ENCODE measurements at places on chromosomes 13 and 19.
A peak's percentile ranks its signal among the peaks of the same experiment; 100 is the strongest.

DNA sequence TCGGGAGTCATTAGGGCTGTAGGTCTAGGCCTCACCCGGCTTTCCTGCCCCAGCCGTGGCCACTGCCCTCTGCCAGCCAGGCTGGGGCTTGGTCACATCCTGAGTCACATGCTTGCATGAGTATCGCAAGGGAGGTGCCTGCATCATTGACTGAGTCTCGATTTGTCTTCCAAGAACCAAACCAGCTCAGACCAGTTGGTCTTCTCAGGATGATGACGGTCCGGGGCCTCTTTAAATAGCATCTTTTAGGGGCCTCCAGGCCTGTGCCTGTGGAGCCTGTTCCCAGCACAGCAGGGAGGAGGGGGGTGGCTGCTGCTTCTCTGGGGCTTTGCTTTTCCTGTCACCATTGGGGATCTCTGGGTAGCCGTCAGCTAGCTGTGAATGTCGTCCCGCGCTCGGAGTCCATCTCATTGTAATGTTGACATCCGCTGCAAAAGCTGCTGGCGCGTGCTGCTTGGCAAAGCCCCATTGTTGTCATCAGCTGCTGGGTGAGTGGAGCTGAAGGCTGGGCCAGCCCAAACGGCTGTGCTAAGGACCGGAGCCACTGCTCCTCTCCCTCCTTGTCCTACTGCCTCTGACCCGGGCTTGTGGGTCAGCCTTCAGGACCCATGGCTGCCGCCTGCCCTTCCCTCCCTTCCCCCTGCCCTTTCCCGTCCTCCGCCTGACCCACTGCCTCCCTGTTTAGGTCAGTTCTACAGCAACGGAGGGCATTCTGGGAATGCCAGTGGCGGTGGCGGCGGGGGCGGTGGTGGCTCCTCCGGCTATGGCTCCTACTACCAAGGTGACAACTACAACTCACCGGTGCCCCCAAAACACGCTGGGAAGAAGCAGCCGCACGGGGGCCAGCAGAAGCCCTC is 14.3 kb upstream of the QTRT1 start:
- peak; percentile 85 for DNase-seq

DNA sequence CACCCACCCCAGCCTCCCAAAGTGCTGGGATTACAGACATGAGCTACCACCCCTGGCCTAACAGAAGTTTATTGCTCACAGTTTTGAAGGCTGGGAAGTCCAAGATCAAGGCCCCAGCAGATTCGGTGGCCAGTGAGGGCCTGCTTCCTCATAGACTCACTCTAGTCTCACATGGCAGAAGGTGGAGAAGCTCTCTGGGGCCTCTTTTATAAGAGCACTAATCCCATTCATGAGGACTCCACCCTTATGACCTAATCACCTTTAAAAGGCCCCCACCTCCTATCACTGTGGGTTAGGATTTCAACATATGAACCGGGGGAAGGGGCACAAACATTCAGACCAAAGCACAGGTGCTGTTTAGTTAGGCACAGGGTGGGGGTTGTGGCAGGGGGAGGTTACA is 6.9 kb upstream of the SWSAP1 start:
- DNase-seq: no peak

GRCh38 chr13:34254366-34254765 is 436.4 kb downstream of the RFC3 start:
- no peak for DNase-seq

DNA sequence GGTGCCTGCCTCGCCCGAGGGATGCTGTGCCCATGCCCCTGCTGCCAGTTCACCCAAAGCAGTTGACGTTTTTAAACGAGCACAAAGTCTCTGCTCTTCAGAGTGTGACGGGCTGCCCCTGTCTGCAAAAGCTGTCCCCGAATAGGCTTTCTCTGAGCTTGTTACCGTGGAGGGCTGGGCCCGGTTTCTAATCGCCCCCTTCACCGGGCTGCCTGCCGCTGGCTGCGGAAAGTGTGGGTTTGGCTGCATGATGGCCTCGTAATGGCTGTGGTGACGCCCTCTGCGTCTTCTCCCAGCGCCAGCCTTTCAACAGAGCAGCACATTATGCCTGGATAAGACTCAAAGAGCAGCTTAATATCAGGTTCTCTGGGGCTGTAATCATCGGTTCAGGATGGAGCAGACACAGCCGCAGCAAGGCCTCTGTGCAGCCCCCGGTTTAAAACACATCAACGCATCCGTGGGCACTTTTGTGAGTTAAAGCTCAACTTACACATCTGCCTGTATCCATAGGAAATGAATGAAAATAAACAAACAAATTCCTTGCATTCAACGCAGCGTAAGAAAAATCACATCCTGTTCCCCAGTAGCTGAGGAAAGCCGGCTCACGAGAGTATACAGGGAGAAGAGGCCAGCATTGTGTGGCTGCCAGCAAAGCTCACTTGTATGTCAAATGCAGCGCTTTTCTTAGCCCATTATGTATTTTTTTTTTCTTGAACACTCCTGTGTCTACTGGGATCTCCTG is 166.4 kb upstream of the SOX1 start:
- DNase-seq: no peak

- DNase-seq: no peak
These were observed 4.3 kb upstream of the A1BG start for GRCh38 chr19:58357481-58358145.

DNA sequence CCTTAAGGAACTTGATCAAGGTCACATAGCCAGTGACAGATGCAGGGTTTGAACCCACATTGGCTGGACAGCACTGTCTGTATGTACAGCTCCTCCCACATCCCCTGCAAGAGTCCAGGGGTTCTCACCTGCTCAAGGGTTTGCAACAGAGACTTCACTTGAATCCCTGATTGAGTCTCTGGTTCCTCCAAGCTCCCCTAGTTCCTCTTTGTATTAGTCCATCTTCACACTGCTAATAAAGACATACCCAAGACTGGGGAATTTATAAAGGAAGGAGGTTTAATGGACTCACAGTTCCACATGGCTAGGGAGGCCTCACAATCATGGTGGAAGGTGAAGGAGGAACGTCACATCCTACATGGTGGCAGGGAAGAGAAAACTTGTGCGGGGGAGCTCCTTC is 72.8 kb upstream of the CLDN10 start:
- no peak for DNase-seq

DNA sequence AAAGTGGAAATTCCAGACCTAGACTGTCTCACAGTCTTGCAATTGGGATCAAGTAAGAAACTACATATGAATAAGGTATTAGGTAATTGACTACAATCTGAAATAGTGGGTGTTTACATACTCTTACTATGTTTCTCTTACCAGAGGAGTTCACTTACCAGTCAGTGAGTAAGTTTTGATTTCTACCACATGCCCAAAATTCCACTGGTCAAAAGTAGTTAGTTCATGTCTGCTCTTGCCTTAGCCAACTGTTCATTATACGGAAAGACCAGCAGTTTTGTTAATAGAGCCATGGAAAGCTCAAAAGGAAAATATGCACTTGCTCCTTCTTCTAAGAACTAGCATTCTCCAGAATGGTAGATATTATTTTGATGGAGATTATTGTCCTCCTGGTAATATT is 490.8 kb downstream of the RFC3 start:
- peak; percentile 24 for DNase-seq

GRCh38 chr19:40217027-40217810 is 965 bp downstream of the TTC9B start:
- DNase-seq: no peak

GRCh38 chr19:53161123-53161522 is 2.3 kb upstream of the ZNF347 start:
- DNase-seq: no peak

DNA sequence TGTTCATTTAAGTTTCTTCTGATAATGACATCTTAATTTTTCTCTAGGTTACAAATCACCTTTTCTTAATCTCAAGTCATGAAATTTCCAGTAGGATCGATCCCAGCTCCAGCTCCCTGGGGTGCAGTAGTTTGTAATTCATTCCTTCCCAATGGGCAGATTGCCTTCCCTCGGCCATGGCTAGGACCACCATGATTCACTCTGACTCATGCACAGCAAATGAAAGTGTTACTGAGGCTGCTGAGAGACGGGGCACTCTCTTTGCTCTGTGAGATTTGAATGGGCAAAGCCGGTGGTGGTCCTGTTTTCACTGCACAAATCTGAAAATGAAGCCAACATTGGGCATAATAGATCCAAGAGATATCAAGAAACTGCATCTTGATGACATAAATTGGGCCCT is 202.8 kb upstream of the IRS2 start:
- peak; percentile 75 for DNase-seq

All from fibroblast of the aortic adventitia (primary cell).